ENCODE measurements at places on chromosomes 3 and 15.

DNA sequence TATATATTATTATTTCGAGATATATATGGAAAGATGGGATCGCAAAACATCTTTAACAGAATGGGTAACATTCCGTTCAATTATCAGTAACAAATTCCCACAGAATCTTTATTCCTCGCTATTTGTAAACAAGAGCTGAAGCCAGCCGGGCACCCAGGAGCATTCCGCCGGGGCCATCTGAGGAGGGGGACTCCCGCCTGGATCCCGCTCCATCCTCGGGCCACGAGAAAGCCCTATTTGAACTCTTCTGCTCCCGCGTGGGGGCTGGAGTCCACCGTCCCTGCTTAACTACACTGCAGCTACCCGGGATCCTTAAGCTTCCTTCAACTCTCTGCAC, 687 bp downstream of the GPR176 start:
- DNase-seq = no peak

DNA sequence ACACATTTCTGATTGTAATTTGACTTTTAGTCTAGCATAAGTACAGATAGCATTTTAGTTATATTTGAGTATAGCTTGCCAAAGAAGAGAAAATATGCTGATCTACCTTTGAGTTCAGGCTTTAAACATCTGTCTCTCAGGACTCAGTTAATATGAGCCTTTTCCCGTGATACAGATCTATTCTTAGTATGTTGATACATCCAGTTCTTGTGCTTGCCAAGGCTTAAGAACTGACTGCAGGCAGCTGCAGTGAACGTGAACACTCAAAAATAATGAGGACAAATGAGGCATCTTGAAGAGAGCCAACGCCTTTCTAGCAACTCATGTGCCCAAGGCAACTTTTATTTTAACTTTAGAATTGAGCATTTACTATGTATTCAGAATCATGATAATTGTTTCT, 325.5 kb downstream of the SI start:
- DNase-seq = no peak

DNA sequence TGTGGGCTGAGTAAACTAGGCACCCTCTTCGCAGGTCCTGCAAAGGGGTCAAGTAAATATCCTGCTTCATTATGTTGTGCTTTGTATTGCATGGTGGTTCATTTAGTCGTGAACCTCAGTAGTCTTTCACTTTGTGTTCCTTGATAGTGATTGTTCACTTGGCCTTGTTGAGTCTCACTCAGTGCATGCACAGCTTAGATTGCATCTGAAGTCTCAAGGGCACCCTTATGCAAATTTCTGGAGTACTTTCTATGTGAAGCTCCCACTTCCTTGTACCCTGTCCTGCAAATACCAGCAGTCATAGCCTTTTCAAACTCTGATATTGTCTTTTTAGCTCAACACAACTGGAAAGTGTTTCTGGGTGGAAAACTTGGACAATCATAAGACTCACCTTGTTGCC, 519.2 kb downstream of the NAALADL2 start:
- DNase-seq = peak; percentile 63

DNA sequence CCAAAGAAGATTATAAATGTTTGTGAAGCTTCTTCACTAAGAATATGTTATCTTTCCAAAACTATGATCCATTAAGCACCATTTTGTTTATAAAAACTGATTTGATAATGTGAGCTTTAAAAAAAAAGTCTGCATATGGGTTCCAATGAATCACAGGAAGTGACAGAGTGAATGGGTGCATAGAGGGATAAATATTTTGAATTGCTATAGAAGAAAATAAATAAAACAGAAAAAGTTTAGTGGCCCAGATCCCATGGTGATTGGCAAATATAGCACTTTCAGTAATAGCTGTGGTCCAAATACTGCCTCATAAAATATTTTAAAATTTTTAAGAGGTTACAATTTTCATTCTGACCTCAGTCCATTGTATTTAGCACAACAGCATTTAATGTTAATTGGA, 19.2 kb downstream of the CPA3 start:
- DNase-seq = no peak

- DNase-seq = no peak
Observed at GRCh38 chr3:23710555-23710954, 95.2 kb upstream of the UBE2E1 start.

DNA sequence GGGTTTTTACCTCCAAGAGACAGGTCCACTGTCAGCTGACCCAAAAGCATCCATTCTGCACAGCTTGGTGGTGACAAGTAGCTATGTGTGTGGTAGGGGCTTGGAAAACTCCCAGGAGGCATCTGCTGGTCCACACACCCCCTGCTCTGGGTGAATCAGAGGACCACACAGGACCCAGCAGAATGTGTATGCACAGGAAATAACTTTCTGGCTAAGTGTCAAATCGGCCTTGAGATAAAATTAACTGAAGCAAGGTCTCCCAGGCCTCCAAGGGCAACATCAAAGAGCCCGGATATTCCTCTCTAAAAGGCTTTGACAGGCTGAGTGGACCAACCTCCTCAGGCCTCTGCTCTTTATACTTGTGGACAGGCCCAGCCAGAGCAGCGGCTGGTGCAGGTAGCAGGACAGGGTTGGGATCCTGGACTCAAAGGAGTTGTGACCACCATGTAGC, 66.5 kb downstream of the CTNNB1 start:
- no peak for DNase-seq

GRCh38 chr3:138438896-138439295, 4.5 kb downstream of the ESYT3 start:
- no peak for DNase-seq

DNA sequence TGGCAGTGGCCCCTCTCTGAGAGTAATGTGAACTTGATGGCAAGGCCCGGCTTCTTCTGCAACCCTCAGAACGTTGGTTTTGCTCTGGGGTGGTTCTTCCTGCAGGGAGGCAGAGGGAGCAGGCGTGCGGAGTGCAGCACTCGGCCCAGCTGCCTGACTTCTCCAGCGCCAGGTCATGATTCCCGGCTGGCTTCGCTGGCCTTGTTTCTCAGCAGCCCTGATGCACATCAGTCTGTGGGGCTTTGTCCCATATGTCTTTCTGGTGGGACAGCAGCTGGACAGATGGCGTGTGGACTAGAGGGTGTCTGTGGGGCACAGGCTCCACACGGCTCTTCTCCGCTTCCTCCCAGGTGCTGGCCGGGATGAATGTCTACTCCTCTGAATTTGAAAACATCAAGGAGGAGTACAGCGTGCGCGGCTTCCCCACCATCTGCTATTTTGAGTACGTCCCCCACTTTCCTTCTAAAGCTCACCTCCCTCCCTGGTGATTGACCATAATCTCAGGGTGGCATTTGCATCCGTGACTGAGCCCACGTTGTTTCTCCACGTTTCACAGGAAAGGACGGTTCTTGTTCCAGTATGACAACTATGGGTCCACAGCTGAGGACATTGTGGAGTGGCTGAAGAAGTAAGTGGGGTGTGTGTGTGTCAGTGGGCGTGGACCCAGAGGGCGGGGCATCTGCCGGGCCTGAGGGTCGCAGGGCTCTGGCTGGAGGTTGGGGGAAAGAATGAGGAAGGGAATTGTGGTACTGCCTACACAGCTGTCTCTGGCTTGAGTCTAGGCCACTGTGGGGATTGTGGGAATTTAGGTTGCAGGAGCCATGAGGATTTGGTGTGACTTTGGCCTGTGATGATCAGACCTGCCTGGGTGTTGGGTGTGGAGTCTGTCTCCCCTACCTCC, 57.1 kb downstream of the PDIA5 start:
- no peak for DNase-seq

GRCh38 chr3:180980611-180981010, 8.9 kb downstream of the DNAJC19 start:
- DNase-seq = no peak

- DNase-seq = no peak
Observed at GRCh38 chr3:106540743-106541142, 671.9 kb upstream of the CBLB start.

DNA sequence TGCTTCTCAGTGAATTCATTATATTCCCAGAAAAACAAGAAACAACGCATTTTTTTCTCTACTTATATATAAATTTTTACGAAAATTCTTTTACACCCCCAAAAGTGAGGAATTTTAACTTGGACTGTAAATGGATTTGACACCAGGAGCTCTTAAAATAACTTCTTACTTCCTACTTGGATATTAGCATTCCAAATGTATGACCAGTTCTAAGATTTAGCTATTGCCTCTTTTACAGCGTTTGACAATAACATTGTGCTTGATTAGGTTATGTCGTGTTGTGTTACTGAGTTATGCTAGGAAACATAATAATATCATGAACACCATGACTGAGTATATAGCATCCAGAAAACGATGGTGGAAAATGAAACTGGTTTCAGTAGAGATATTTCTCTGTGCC, 177.0 kb downstream of the CNTN6 start:
- DNase-seq = no peak

DNA sequence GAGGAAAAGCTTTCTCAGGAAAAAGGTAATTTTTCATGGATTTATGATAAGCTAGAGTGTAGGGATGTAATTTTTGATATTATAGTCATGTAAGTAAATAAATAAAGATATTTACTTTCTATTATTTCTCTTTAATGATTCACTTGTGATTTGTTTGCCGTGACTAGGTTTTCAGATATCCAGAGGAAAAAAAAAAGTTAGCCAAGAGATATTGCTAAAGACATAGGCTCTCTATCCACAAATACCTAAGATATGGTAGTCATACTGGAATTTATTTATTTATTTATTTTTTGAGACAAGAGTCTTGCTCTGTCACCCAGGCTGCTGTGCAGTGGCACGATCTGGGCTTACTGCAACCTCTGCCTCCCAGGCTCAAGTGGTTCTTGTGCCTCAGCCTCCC, 59.9 kb downstream of the AP4E1 start:
- DNase-seq = no peak

DNA sequence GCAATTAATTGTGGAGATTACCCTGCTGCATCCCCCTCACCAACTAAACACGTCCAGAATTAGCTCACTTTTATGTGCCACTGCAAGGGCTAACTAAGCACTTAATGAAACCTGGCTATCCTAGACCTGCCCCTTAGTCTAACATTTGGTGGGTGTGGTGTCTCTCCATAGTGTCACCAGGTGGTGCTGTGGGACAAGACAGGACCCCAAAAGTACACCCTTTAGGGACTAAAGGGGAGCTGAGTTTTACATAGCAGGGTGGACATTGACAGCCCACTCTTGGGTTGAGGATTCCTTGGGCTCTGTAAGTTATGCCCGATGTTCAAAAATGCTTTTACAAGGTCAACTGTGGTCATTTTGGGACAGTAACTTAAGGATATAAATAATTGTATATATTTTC, 5.7 kb downstream of the DUT start:
- DNase-seq = no peak

DNA sequence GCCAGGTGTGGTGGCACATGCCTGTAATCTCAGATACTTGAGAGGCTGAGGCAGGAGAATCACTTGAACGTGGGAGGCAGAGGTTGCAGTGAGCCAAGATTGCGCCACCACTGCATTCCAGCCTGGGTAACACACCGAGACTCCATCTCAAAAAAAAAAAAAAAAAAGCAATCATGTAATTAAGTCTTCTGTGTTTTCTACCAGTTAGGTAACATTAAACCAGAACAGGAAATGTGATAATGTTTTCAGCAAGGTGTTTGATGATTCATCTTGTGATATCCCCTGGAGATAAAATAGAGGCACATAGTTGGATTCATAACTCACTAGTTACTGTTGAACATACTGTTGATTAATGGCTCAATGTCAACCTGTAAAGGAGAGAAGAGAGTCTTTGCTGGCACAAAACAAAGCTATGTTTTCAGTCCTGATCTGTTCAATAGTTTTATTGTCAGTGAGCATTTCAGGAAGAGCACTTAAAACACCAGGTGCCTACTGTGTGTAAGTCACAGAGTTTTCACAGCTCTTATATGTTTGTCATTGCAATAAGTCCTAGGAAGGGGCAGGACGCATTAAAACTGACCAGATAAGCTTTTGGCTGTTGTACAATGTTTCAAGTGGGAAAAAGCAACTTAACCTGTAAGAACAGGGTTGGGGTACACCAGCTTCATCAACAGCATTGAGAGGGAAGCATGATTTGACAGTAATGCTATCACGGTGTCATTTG, 19.5 kb downstream of the DNAJB11 start:
- no peak for DNase-seq

- DNase-seq = no peak
Observed at GRCh38 chr3:183254487-183255347, 1.7 kb downstream of the B3GNT5 start.

GRCh38 chr3:99394831-99395778, 243.3 kb upstream of the COL8A1 start:
- DNase-seq = no peak

GRCh38 chr3:184688251-184688881, 23.5 kb downstream of the MAGEF1 start:
- DNase-seq = no peak

DNA sequence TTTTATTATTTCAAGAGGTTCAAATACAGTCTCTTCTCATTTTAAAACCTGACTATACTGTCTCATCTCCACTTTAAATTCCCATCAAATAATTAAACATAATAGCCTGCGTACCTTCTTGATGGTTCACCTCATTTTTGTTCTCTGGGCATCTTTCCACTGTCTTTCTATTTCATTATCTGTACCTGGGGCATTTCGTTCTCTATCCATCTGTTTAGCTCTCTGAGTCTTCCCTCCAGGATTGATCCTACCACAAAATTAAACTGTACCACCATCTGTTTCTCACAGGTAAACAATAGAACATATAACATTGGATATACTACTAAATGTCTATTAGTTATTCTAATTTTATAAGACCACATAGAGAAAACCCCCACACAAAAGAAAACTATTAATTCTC, 1331.4 kb downstream of the NSUN3 start:
- DNase-seq = no peak

DNA sequence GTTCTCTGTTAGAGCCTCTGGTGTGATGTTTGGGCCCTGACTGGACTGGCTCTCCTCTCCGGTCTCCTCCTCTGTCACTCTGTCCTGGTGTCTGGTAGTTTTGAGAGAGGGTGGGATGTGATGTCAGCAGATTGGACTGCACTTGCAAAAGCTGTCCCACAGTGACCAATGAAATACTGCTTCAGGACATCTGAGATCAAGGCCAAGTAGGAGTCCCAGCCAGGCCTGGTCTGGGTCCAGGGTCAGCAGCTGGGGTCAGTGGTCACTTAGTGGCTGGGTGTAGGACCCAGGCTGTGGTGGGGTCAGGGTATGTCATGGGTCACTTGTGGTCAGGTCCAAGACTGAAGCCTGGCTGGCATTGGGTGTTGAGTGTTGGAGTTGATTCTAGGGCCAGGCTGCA, 20.9 kb downstream of the ALDH1L1 start:
- no peak for DNase-seq

- no peak for DNase-seq
Observed at GRCh38 chr15:68785541-68785940, 35.2 kb downstream of the ANP32A start.

- DNase-seq = no peak
Observed at GRCh38 chr15:62606376-62607113, 436.0 kb upstream of the TPM1 start.

GRCh38 chr3:182710557-182711157, 82.6 kb upstream of the ATP11B start:
- DNase-seq = peak; percentile 42

Measured in NCI-H2107 (cell line).